Foreskin keratinocyte (primary cell): ENCODE measurements at places on chromosomes 7 and 10.

DNA sequence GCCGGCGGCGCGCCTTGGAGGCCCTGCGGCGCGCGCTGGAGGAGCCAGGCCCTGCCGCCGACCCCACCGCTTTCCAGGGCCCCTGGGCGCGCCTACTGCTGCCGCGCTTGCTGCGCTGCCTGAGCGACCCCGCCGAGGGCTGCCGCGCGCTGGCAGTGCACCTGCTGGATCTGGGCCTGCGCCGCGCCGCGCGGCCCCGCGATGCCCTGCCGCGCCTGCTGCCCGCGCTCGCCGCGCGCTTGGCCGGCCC, 280 bp downstream of the DNAAF5 start:
- DNase-seq = no peak

- no peak for DNase-seq
Measured at GRCh38 chr10:4651404-4652037, 174.5 kb upstream of the AKR1E2 start.

- no peak for DNase-seq
Measured at GRCh38 chr10:102678842-102679289, 34.6 kb downstream of the TRIM8 start.

- no peak for DNase-seq
Measured at GRCh38 chr7:143410521-143411004, 1.9 kb upstream of the EPHA1 start.

GRCh38 chr7:132041108-132041507, 484.7 kb upstream of the PODXL start:
- DNase-seq = no peak

DNA sequence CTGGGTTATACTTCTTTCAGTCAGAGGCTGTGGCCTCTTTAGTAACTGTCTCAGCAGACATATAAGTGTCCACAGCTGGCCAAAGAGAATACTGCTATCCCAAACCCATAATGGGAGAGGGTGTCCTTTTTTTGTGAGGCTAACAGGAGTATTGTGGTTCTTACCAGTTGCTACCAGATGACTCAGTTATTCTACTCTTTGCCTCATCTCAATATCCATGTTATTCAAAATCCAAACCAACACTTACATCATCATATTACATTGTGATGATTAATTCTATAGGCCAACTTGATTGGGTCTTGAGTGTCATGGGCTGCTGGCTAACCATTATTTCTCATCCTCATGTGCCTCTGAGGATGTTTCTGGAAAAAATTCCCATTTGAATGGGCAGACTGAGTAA, 120.9 kb downstream of the TMEM168 start:
- peak; percentile 40 for DNase-seq
